ENCODE measurements at places on chromosomes 4 and X.

- no peak for DNase-seq
These were observed 248.6 kb upstream of the JADE1 start for GRCh38 chr4:128560754-128561495.

GRCh38 chrX:49242545-49243066 is 7.3 kb downstream of the CCDC22 start:
- DNase-seq = no peak

DNA sequence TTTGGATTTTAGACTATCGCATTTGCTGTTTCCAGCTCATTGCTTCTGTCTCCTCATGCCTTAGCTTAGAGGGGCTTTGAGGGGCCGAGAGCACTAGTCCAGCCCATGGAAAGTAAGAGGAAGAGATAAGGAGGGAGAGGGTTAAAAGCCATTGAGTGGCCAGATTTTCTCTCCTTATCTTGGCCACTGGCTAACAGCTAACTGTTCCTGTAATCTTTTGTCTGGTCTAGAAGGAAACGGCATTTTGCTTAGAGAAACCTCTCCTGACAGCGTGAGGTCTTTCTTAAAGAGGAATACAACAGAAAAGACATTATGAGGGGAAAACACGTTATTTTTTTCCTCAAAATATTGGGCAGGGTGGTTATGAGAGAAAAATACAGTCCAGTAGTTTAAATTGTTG is 7.9 kb downstream of the GPR101 start:
- no peak for DNase-seq

DNA sequence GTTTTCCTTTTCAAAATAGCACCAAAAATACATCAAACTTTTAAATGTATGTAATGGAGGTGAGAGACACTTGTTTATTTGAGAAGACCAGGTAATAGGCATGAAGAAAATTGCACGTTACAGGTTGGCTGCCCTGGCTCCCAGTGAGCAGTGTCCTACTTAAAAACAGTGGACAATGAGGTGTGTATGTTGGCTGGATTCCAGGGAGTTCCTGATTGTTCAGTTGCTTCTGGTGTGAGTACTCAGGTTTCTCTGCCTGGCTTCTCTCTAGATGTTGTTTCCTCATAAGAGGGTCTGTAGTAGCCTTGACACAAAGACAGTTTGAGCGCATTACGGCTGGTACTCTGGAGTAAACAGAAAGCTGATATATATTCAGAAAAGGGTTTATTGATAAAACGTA is 29.4 kb downstream of the SNX25 start:
- no peak for DNase-seq

Data from NCI-H510A (cell line).